Germinal center (tissue), 1 donor: ENCODE measurements at places on chromosomes 1 and 21.

DNA sequence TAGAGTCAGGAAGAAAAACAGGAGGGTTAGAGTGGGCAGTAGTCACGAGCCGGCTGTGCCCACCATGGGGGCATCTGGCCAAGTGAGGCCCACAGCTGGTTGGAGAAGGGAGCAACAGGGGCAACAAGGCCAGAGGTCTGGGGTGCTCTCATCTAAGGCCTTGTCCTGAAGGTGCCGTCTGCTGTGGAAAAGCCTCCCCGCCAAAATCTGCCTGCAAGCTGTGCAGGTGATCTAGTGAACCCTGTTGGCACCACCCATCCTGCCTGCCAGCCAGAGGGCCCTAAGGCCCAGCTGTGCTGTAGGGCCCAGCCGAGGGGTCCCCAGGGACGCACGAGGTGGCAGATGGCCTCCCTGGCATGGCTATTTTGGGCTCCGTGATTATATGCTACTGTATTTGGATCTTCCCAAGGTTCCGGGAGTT is 51.3 kb downstream of the LGR6 start:
- DNase-seq = peak; percentile 50

DNA sequence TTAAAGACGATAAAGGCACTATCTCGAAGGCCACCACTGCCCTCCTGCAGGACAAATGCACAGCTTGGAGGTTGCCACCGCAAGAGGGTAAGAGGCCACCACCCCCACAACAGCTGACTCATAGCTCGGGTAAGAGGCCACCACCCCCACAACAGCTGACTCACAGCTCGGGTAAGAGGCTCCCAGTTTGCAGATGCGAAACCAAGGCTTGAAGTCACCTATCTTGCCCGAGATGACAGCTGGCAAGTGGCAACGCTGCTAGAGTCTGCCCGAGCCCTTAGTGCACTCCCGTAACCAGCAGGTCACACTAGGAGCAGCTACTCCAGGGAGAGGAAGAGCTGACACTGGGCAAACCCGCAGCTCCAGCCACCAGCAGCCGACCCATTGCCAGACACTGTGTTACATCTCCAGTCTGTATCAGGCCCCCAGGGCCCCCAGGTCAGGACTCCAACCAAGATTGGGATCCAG is 17.1 kb upstream of the SPSB1 start:
- peak; percentile 47 for DNase-seq

GRCh38 chr21:43981151-43981870 is 30.8 kb upstream of the TRAPPC10 start:
- DNase-seq = no peak

DNA sequence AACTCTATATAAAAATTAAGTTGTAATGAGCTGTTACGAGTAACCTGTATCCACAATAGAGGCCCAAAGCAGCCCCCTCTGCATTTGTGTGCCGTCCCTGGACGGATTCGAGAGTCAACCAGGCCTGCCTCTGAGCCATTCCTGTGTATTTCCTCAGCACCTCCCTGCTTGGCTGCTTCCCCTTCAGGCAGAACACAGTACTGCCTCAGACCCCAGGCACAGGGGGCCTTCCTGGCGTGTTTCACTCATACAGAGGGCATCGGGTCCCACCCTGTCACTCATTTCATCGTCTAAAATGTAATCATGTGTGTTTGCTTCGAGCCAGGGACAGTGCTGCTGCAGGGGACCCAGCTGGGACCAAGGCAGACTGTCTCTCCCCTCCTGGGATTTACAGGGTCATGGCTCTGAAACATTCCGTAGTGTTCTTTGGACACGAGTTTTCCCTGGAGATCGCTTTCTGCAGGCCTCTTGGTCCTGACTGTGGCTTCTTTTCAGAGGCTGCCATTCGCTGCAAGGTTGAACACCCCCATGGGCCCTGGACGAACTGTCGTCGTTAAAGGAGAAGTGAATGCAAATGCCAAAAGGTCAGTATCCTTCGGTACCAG is 19.4 kb downstream of the LGALS8 start:
- no peak for DNase-seq

DNA sequence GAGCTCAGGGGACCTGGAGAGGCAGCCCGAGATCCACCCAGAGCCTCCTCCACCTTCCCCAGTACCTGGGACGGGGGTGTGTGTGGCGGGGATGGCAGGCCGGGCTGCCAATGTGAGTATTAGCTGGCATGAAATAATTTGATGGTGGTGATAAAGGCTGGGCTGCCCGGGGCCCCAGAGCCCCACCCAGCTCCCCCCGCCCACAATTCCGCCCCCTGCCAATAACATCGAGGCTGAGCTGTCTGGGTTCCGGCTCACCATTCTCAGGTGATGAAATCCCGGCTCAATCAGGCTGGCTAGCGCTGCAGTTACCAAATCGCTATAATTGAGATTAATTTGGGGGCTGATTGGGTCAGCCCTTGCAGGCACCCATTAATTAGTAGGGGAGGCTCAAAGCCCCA is 103.8 kb upstream of the CASZ1 start:
- no peak for DNase-seq

GRCh38 chr1:204507317-204508105 is 8.7 kb upstream of the MDM4 start:
- no peak for DNase-seq

DNA sequence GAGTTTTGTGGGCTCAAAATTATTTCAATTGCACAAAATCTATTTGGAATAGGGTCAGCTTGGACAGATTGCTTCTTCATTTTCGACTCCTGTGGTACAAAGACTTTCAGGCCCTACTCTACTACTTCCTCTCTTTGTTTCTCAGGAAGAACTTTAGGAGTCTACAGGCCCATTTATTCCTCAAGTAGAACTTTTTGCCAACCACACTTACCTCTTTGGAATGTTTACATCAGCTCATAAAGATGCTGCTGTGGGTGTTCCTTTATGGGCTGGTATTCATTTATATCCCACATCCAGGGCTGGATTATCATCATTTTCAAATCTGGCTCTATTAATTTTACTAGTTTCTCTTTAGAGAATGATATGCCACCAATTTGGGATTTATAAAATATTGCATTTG is 46.3 kb upstream of the TNFSF18 start:
- no peak for DNase-seq

DNA sequence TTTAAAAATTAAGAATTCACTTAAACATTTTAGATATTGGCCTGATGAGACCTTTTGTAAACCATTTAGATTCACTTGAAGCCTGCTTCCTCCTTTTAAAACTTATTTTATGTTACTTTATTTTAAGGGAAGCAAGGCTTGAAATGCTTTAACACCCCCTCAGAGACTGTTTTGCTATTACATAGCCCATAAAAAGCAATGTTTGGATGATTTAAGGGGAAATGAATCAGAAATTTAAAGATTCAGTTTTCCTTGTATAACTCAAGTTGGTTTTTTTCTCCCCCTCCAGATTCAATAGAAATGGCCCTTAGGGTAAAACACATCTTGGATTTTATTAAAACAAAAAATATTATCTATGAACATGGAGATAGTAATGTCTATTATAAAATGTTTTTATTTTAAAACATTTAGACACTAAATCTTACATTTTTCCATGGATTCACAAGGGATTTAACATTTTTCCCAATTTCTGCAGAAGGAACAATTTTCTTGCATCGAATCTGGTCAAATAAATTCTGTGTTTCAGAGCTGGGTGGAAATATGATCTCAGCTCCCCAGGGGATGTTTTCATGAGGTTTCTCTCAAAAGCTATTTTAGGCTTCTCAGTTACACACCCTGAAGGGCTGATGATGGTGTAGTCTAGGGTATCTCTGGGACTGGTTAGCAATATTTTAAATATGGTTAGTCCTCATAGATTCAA is 69.3 kb upstream of the WARS2 start:
- no peak for DNase-seq

- DNase-seq = no peak
Measured at GRCh38 chr1:22815421-22816066, 104.9 kb downstream of the EPHB2 start.

DNA sequence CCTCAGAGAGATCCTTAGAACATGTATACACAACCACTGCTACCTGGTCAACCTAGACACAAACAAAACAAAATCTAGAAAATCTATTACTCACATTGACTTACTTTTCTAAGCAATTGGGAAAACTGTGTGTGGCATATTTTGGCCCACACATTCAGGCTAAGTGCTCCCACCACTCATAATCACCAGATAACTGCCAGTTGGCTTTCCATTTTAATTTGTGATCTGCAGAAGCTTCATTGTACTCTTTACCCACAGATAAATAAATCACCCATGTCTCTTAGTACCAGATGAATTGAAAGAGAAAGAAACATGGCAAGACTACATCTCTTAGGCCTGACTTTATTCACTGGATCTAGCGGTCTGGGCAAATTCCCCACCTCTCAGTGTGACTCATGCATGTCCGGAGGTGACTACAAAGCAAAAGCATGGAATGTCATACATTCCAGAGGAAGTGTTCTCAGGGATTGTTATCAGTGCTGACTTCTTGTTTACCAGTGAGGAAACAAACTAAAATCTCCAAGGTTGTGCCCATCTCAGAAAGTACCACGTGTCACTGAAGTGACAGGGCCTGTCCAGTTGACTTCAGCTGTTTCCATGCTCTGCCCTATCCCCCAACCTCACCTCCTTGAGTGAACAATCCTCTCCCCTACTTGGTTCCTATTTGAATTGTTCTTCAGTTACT is 52.4 kb upstream of the BCL10 start:
- DNase-seq = no peak

- DNase-seq = no peak
Measured at GRCh38 chr1:150237746-150238145, 1.8 kb upstream of the ANP32E start.

DNA sequence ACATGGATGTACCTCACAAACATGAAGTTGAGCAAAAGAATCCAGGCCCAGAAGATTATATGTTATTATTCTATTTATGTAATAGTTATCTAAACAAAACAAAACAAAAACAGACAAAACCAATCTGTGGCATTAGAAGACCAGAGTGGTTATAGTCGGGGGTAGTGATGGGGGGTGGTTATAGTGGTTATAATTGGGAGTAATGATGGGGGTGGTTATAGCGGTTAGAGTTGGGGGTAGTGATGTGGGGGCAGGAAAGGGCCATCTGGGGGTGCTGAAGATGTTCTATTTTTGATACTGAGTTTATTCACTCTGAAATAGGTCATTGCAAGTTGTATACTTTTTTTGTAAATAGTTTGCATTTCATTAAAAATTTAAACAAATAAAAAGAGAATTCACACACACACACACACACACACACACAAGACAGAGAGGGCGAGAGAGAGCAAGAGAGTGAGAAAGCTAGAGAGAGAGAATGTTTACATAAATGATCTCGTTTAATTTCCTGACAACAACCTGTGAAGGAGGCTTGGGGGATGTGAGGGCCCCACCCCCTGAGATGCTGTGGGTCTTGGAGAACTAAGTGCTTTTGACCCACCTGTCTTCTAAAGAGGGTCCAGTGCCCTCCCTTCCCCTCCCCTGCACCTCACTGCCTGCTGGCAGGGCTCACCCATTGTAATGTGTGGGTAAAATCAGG is 37.4 kb downstream of the RHOU start:
- no peak for DNase-seq

GRCh38 chr1:89887270-89887669 is 66.4 kb downstream of the LRRC8D start:
- DNase-seq = no peak

- DNase-seq = no peak
Measured at GRCh38 chr1:169113613-169114119, 7.2 kb downstream of the ATP1B1 start.

DNA sequence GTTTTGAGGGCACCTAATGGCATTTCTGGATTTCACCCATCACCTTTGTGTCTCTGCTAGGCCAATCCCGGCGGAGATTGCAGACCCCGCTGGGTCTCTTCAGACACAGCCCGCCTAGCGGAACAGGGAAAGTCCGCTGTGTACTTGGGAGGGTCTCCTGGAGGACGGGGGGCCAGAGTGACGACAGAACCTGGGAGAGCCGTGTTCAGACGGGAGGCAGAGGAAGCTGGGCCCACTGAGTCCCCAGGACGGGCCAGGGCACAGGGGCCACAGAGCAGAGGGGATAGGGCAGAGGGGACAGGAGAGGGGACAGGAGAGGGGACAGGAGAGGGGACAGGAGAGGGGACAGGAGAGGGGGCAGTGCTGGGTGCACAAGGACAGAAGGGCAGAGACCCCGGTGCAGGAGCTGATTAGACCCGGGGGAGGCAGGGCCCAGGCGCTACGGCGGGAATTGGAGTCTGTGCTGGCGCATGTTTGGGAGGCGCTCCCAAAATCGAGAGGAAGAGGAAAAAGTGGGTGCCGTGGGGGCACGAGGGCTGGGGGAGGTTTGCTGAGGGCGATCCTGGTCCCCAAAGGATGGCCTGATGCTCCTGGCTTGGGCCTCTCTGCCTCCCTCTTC is 12.7 kb downstream of the TRPM2 start:
- DNase-seq = no peak

- DNase-seq = no peak
Measured at GRCh38 chr1:172960454-172961208, 90.1 kb downstream of the TNFSF18 start.

DNA sequence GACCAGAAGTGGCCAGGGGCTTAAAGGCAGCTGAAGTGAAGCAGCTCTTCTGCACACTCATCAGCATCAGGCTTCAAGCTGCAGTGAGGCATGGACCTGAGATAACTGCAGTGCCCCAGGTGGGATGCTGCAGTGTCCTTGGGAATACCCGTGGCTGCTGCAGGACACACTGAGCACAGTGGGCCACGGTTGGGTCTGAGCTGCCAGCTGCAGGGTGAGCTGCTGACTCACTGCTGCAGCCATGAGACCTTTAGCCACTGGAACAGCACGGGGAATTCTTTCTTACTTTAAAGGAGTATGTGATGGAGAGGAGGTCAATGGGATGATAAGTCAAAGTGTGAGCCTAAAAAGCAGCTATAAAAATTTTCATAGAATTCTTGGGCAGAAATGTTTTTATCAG is 102.1 kb downstream of the XCL2 start:
- DNase-seq = no peak

- DNase-seq = no peak
Measured at GRCh38 chr1:180177931-180178330, 23.3 kb downstream of the QSOX1 start.

DNA sequence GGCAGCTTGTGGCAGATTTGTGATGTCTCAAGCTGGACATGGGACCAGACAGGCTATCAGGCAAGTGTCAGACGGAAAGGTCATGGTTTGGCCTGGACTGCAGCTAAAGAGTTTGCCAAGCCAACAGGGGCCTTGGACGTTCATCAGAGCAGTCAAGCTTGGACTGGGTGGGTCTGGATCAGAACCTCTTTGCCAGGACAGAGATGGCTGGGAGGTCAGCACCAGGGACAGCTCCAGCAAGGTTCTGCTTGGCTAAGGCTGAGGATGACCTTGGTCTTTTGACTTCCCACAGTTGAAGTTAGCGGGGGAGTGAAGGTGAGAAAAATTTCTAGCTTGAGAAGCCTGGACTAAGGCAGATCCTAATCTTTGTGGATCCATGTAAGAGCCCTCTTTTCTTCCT is 68.1 kb downstream of the GRIK3 start:
- DNase-seq = no peak

- no peak for DNase-seq
Measured at GRCh38 chr1:17874231-17874630, 119.1 kb downstream of the ACTL8 start.

DNA sequence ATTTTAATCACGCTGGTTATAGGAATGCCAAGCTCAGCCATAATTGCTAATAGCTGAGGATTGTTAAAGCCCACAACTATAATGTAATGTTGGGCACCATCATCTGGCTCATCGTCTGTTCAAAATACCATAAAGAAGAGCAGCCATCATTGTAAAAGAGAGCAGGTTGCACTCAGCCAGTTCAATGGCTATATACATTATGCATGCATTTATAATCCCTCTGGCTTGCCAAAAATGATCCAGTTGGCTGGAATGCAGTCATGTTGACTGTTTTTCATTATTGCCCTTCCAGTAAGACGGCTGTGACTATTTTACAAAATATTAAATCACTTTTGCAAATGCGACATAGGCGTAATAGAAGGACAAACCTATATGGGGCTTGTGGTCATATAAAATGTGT is 85.3 kb downstream of the SPAG17 start:
- no peak for DNase-seq
